Activated naive CD4-positive, alpha-beta T cell treated with anti-CD3 and anti-CD28 coated beads, Interleukin-2, amount 50 U/mL, for 16 hours (primary cell): ENCODE measurements at places on chromosomes 16 and 17.

GRCh38 chr17:1498869-1499268, 6.4 kb upstream of the MYO1C start:
- no peak for DNase-seq

- no peak for DNase-seq
Observed at GRCh38 chr16:23375643-23376042, 73.5 kb downstream of the SCNN1B start.

GRCh38 chr17:46783031-46783593, 35.4 kb downstream of the WNT3 start:
- DNase-seq: no peak

- DNase-seq: no peak
Observed at GRCh38 chr16:30474074-30474452, 1.5 kb downstream of the ITGAL start.

DNA sequence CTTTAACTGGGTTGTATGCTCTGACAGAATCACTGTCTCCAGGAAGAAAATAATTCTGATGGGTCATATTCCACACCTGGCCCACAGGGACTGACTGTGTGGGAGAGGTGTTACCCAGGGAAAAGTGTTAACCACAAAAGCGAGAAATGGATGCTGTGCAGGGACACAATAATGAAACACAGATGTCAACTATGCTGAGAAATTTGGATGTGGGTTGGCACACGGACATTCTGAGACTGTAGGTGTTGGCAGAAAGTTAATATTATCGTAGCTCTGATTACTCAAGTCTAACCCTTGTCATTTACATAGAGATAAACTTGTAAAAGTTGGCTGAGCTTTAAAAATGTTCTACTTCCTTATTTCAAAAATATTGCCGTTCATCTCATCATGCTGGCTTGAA, 19.6 kb downstream of the TMC5 start:
- DNase-seq: no peak

DNA sequence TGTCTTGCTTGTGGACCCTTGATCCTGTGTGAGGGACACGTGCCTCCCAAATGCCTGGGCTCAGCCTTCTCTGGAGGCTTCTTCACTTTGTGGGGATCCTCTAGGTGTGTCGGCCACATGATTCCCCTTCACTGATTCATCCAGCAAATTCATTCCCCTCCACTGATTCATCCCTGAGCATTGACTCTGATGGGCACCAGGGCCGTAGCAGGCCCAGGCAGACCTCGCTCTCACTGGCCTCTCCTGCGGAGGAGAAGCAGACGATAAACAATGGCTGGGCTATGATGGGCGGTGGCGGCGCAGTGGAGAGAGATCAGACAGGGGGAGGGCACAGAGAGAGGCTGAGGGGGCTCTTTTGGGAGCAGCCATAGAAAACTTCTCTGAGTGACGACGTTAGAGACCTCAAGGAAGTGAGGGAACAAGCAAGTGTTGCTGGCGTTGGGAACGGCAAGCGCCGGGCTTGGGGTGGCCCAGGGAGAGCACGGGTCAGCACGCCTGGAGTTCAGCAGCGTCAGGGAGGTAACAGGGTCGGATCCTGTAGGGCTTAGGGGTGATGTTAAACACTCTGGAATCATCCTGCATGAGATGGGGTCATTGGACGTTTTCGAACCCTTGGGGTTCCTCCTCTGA, 17.5 kb upstream of the RPTOR start:
- DNase-seq: no peak

GRCh38 chr16:72985995-72986394, 61.9 kb downstream of the ZFHX3 start:
- DNase-seq: no peak

DNA sequence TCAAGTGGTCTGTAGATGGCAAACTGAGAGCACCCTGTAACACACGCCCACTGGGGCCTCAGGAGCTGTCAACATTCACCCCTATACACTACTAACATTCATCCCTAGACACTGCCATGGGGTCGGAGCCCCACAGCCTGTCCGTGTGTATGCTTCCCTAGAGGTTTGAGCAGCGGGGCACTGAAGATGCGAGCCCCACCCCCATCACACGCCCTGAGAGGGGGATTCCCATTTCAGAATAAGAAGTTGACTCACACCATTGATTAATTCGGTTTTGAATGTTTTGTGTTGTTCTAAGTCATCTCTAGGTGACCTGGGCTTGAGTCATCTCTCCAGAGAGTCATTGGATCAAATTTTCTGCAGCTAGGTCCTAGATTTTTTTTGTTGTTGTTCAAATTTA, 37.3 kb upstream of the MMD start:
- DNase-seq: peak; percentile 62

DNA sequence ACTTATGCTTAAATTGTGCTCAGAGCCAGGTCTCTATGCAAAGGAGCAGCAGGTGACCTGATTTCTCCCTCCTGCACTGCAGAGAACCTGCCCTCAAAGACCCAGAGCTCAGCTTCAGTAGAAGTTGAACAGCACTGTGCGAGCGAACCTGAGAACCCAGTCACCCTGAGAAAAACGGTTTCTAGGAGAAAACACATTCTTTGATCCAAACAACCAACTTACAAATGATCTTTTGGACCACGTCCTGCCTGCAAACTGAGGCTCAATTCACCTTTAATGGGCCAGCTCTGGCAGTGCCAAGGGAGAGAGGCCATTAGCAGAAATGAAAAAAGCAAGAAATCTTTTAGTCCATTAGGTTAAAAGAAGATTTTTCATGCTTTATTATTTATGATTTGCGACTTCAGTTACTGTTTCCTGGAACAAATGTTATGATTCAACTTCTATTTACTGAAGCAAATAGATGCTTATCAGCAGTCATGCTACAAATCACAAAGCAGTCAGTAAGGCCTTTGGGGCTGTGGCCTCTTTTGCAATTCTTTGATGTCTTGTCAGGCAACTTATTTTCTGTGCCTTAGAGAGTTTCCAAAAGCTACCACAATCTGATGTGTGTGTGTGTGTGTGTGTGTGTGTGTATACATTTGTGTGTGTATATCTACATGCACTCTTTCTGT, 65.7 kb upstream of the LRRC37A3 start:
- peak; percentile 29 for DNase-seq

GRCh38 chr17:51481370-51481769, 221.0 kb downstream of the UTP18 start:
- no peak for DNase-seq

- no peak for DNase-seq
Observed at GRCh38 chr17:17710728-17711541, 29.7 kb downstream of the RAI1 start.

DNA sequence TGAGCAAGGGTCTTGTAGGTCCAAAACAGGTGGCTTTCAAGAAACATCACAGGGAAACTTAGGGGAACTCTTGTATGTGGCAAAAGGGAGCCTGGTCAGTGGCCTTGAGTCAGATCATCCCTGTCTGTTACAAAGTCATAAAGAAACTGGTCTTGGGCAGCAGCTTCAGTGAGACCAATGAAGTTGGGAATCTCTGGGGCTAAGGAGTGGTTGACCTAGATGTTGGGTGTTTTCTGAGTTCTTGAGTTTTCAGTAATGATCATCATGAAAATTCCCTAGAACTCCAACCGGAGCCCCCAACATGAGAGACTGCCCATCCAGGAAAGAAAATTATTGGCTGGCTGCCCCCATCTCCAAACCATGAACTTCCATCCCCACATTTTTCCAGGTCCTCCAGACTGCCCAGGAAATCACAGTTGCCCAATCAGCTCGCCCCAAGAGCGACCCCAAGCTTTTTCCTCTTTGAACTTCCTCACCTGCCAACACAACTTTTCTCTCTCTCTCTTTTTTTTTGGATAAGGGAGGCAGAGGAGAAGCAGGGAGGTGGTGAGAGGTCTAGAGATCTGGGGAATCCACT, 3.9 kb downstream of the CCR7 start:
- no peak for DNase-seq

DNA sequence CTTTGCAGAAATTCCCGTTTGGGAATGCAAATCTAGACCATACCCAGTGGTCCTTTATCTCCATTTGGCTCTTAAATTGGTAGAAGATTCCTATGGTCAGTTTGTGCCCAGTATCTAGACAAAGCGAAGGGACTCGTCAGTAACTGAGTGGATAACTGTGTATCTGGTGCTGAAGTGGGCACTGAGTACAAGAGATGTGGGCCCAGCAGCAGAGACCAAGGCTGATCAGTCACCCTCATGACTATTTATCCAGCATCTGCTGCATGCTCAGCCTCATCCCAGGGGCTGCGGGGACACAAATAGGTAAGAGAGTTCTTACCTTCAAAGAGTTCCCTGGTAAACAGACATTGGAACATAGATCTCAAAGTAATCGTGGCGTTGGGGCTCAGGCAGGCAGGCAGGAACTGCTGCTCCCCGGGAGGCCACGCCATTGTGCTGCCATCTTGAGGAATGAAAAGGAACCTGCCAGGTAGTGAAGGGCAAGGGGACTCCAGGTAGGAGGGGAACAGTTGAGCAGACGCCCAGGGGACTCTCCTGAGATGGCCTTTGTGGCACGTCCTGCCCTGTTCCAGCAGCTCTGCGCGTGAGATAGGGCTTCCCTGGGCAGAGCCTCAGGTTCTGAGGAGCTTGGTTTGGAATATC, 10.3 kb downstream of the NT5M start:
- DNase-seq: peak; percentile 73

DNA sequence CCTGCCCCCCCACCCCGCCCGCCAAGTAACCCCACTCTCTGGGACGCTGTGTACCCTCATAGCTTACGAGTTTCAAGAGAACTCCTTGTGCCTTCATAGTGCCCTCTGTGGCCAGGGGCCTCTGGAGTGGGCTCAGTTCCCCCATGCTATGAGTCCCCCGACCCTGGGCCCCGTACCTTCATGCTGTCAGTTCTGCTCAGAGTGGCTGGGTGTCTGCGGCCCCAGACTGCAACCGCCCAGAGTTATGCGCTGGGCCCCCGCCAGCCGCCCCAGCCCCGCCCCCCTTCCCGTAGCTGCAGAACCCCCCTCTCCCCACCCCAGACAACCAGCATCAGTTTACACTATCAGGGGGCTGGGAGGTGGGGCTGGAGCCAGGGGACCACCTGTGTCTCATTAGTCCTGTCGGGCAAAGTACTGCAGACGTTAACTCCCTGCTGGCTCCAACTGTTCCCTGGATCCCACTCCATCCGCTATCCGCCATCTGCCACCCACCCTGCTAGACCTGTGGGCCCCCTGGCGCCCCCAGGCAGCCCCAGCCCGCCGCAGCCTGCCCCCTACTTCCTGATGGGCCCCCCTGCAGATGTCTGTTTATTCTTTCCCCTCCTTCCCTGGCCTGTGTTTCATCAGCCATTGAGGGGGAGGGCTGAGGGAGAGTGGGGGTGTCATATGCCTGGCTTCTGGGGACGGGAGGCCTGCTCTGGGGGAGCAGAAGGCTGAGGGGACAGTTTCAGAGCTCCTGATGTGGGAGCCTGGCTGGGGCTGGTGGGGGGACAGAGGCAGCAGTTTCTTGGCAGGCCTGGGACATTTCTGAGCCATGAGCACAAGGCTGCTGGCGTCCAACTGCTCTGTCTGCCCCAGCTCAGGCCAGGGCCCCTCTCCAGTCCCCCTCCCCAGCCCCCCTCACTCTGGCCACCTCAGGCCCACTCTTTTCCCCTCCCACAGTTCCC, at the start of gene MFAP4:
TSS of gene MFAP4 (minus strand) at position 217 of the 947 bp plus-strand sequence. CDS start at position 182, 35 bp downstream.
- DNase-seq: no peak

DNA sequence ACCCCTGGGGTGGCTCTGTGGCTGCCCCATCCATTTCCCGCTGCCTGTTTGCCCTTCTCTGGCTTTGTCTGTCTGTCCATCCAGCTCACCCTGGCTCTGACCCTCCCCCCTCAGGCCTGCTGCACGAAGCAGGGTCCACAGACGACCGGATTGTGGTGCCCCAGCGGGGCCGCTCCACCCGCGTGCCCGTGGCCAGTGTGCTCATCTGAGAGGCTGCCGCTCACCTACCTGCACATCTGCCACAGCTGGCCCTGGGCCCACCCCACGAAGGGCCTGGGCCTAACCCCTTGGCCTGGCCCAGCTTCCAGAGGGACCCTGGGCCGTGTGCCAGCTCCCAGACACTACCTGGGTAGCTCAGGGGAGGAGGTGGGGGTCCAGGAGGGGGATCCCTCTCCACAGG, 761 bp upstream of the LAT start:
- DNase-seq: no peak

GRCh38 chr17:72658675-72659074, 433.8 kb downstream of the SLC39A11 start:
- DNase-seq: no peak

DNA sequence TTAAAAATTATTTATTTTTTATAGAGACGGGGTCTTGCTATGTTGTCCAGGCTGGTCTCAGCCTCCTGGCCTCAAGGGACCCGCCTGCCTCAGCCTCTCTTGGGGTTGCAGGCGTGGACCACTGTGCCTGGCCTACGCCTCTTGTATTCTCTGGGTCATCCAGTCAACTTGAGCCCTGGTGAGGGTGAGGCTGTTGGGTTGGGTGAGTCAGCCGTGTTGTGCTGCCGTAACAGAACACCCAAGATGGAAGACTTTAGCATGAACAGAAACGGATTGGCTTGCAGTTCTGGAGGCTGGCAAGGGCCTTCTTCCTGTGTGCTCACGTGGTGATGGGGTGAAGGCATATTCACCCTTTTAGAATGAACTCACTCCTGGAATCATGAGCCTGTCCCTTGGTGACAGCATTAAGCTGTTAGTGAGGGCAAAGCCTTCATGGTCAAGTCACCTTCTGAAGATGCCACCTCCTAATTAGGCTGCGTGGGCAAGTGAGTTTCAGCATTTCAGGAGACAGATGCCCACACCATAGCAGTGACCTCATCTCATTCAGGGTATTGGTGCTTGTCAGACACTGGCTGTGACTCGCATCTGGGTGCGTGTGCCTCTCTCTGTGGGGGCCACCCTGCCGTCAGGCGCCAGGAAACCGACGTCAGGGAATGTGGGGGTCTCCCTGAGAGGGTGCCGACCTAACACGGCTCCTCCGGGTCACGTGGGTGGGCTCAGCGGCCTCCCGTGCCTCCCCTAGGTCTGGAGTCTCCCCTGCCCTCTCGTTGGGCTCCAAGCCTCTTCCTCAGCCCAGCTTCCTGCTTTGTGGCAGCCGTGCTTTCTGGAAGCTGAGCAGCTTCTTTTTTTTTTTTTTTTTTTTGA, 49.8 kb downstream of the WDR45B start:
- no peak for DNase-seq

GRCh38 chr17:56290802-56291118, 137.5 kb downstream of the ANKFN1 start:
- DNase-seq: no peak

DNA sequence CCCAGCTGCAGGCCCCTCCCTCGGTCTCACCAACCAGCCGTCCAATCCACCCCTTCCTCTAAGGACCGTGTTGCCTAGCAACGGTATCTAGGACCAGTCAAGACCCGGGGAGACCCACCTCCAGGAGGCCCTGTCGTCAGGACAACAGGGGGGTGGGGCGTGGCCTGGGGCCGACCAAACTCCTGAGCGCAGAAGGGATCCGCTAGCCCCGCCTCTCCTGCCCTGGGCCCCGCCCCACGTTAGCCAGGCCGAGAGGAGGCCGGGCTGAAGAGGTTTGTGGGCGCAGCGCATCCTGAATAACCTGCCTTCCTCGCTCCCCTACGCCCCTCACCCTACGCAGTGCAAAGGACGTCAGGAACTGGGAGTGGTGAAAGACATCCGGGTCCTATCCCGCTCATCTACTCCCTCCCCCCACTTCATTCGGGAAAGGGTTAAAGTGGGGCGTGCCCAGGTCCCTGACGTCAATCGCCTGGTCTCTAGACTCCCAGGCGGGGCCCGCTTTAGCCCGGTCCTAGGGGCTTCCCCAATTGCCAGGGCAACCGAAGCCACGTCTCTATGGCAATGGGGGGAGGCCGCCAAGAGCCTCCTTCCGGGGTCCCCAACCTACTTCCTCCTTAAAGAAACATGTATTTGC, 14.7 kb downstream of the DLG4 start:
- DNase-seq: peak; percentile 89

GRCh38 chr16:54932021-54932660, 1.5 kb downstream of the IRX5 start:
- no peak for DNase-seq
